ENCODE measurements at places on chromosomes 3 and 15.

DNA sequence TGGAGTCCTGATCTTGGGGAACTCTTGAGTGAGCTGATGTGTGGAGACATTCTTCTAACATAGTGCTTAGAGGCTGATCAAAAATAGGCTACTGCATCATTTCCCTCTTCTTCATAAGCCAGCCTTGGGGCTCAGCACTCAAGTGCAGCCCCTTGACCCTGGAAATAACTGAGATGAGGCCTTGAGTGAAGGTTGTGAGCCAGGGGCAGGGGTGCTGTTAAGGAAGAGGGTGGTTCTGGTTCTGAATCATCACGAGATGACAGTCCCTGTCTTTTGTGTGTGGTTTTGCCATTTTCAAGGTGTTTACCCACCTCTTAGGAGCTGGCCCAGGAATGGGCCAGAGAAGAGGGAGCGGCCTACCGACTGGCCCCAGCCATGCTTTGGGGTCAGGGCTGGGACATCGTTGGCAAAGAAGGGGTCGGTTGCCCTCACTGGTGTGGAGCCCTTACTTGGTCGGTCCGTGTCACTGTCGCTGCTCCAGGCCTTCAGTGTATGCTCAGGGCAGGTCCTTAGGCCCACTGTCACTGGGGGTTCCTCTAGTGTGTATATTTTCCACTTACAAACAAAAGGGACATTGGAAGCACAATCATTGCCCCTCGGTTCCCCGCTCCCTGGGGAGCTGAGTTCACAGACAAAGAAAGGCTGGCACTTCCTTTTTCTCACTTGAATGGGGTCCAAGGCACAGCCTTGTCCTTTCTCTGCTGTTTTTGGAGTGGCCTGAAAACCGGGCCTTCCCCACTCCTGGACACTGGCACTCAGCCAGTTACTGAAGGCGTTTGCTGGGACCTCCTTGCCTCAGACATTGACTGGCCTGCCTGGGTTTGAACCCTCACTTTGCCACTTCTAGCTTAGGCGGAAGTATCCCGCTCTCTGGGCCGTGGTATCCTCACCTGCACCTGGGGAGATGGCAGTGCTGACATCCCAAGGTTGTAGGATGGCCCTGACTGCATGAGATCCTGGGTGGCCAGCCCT is 46.6 kb downstream of the SLC6A6 start:
- no peak for DNase-seq

DNA sequence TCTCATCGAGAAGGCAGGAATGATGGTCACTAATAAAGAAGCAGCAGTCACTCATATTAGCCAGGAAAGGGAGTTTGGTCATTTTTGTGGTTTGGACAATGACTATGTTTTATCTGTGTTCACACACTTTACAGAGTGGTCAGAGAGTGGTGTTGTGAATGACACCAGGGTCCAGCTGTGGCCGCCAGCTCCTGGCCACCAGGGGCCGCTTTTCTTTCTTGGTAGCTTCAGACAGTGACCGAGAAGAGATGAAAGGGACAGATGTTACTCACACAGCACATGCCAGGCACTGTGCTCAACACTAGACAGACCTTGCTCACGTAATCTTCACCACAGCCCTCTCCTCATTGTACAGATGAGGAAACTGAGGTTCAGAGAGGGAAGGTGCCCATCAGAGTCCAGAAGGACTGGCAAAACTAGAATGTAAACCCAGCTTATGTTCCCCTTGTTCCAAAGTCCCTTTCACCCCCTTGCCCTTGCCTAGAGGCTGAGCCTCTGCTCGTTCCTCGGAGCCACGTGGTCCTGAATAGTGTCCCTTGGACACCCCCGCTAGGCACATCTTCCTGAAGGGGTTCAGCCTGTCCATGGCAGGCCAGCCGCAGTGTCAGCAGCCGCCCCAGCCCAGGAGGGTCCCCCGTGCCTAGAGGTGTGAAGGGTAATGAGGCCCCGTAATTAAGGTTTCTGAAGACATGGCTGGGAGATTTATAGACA is 55.6 kb downstream of the CYP11A1 start:
- DNase-seq: no peak

GRCh38 chr15:68629519-68630210 is 50.9 kb downstream of the CORO2B start:
- no peak for DNase-seq

GRCh38 chr15:64559243-64559642 is 98.9 kb downstream of the ZNF609 start:
- no peak for DNase-seq

DNA sequence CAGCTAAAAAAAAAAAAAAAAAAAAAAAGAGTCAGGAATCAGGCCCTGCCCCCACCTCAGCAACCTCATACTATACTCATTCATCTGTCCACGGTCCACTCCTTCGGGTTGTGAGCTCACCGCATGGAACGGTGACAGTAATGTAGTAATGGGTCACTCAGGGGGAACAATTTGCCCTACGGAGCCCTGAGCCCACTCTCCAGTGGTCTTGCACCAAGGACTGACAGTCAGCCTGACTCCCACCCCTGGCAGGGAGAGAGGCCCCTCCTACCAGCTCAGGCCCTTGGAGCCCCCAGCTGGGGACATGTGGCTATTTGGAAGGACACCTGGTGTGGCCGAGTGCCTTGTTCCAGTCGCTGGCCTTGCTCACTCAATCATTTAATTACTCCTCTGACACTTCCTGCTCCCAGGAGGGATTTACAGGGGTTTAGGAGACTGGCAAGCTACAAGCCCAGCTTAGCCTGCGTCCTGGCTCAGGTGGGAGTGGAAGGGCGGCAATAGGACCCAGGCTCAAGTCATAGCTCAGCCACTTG is 19.9 kb upstream of the CACNA2D2 start:
- no peak for DNase-seq

DNA sequence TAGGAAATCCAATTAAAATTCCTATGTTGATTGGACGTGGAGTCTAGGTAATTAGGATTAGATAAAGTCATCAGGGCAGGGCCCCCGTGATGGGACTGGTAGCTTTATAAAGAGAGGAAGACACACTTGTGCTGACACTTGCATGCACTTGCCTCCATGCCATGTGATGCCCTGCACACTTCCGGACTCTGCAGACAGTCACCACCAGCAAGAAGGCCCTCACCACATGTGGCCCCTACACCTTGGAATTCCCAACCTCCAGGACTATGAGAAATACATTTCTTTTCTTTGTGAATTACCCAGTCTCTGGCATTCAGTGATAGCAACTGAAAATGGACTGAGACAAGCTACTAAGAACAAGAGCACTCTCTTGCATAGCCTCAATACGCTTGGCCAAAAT is 90.6 kb downstream of the CRYGS start:
- no peak for DNase-seq

DNA sequence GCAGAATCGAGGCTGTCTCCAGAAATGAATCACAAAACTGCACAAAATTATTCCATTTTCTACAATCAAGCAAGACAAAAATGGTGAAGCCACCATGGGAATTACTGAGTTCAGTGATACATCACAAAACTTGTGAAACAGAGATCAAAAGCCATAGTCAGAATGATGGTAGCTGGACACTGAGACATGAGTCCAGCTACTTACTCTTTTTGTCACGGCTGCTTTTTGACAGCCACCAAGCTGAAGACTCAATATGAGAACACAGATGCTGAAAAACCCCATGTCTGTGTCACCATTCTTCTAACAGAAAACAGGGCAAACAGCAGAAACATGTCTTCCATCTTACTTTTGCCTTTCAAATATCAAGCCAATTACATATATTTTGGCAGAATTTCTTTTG is 237.6 kb downstream of the LPP start:
- no peak for DNase-seq

DNA sequence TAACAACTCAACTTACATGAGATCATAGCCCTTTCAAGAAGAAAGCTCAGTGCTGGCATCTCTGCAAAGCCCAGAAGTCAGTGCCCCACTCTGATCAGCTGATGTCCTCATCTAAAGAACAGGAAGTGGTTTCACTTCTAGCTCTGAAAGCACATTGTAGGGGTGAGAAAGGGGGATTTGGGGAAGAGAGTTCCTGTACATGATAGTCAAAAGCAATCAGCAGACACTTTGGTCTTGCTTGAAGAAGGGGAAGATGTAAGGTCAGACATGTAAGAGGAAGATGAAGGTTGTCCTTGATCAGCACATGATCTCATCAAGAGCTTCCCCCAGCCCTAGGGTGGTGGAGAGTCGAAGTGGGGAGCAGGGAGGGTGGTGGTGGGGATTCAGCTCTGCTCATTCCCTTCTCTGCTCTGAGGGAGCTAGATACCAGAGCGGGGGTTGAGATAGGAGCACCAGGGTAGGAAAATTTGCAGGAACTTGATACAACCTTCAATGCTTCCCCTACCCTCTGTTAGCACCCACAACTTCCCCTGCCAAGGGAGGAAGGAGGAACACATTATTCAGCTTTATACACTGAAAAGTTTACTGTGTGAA is 76.4 kb upstream of the ETV5 start:
- peak; percentile 61 for DNase-seq

DNA sequence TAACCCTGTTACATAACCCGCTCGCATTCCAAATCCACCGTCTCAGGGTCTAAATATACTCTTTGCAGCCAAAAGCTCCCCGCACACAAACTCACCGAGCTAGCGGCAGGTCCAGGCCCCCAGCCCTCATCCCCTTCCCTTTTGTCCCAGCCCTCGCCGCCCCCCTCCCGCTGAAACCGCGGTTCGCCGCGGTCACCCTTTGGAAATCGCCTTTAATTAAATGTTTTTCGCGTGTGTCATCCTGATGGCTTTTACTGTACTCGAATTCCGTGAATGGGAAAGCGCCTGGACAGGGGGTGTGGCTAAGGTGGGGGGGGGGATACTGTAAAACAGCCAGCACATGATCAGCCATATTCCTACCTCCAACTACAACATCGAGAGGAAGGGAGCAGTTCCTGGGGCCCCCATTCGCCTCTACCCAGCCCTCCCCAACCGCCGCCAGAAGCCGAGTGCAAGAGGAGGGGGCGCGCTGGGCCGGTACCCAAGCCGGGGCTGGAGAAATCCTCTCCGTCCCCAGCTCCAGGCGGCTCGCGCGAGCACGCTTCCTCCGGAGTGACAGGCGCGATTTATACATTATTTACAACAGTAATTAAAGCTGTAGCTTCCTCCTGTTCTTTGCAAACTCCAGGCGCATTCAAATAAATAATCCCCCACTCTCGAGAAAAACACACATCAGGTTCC is 1.7 kb downstream of the RORA start:
- no peak for DNase-seq

GRCh38 chr3:28948685-28949084 is 332.2 kb upstream of the RBMS3 start:
- no peak for DNase-seq

GRCh38 chr3:128322030-128323022 is 144.4 kb downstream of the DNAJB8 start:
- peak; percentile 52 for DNase-seq

DNA sequence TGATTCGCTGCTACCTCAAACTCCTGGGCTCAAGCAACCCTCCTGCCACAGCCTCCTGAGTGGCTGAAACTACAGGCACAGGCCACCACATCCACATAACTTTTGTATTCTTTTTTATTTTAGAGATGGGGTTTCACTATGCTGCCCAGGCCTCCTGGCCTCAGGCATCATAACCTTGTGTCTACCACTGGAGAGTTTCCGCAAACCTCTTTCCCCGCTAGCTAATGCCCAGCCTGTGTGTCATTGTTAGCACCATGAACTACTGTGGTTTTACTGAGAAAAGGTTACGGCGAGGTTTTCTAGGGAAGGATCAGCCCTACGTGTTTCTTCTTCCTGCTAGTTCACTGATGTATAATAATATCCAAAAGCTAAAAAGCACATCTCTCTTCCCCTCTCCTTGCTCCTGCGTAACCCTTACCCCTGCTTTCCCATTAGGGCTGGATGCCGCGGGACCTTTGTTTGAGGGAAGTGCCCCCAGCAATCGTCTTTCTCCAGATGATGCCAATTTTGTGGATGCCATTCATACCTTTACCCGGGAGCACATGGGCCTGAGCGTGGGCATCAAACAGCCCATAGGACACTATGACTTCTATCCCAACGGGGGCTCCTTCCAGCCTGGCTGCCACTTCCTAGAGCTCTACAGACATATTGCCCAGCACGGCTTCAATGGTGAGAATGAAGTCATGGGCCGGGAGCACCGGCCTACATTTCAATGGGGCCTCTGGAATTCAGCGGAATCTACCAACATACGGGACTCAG is 113.7 kb downstream of the LIPC start:
- peak; percentile 78 for DNase-seq

DNA sequence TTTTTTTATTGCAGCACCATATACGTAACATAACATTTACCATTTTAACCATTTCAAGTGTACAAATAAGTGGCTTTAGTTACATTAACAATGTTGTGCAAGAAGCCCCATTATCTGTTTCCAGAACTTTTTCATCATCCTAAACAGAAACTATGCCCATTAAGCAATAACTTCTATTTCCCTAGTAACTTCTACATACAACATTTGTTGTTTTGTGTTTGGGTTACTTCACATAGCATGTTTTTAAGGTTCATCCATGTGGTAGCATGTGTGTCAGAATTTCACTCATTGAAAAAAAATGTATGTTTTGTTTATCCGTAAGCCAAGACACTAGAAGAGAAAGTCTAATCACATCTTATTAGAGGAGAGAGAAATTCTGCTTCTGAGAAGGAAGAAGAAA is 450.5 kb upstream of the PDZRN3 start:
- DNase-seq: no peak

DNA sequence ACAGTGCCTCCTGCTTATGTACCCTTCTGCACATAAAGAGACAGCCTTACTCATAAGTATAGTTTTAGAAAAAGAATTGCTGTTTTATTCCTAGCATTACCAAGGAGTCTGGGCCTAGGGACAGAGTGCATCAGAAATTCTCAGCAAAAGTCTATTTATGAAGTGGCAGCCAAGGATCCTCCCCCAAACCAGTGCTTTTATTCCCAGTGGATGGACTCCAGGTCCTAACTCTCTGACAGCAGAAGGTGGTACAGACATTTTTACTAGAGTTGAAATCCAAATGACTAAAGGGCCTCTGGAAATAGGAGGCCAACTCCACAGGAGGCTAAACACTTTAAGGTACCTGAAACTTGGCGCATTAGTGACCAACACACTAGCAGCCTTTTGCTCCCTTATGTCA is 407.2 kb upstream of the TPRG1 start:
- no peak for DNase-seq

DNA sequence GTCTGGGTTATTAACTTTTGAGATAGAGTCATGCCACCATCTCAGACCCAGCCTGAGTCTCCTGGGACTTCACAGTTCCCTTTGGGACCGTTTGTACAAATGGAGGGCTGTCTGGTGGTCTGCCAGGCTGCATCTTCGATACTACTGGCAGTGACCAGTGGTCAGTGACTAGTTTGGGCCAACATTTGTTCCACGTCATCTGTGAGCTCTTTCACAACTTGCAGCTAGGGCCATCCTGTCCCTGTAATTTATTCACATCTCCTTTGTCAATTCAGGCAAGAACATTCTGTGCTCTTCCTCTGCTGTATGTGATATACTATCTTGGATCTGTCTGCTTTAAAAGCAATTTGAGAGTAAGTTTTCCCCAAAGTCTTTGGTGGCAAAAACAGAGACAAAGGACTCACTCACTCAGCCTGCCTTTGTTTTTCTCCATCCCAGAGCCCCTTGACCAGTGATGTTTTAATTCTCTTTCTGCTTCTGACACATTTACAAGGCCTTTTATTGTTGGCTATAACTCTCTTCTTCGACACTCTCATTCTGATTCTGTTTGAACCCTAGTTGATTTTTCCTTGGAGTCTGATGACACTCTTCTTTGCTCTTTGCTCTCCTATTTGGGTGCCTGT is 353.4 kb downstream of the EPHB1 start:
- DNase-seq: no peak

Measured in DND-41 (cell line).